ENCODE measurements at places on chromosomes 6 and 20.

- no peak for DNase-seq
These were observed 46.4 kb downstream of the MOCS1 start for GRCh38 chr6:39887692-39888450.

- DNase-seq, result no peak
These were observed 30.9 kb upstream of the ASXL1 start for GRCh38 chr20:32327087-32327681.

- no peak for DNase-seq
These were observed 221.4 kb downstream of the CDKAL1 start for GRCh38 chr6:20755631-20756030.

DNA sequence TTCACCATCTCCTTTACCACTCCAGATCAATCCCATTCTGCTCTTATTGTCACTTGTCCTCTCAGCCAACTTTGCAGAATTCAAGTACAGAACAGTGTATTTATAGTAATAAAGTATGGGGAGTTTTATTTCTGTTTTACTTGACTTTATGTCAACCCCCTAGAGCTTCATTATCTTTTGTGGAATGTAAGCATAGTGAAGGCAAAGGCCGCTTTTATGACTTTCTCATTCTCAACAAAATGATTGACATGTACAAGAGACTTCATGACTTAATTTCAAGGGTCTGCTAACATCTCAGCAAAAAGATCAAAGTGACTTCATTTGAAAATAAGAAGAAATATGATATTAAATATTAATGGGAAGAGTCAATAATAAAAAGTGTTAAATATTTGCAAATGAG lies 28.7 kb upstream of the ARID1B start:
- DNase-seq, result no peak

- no peak for DNase-seq
These were observed 155.1 kb downstream of the AIG1 start for GRCh38 chr6:143215771-143216170.

DNA sequence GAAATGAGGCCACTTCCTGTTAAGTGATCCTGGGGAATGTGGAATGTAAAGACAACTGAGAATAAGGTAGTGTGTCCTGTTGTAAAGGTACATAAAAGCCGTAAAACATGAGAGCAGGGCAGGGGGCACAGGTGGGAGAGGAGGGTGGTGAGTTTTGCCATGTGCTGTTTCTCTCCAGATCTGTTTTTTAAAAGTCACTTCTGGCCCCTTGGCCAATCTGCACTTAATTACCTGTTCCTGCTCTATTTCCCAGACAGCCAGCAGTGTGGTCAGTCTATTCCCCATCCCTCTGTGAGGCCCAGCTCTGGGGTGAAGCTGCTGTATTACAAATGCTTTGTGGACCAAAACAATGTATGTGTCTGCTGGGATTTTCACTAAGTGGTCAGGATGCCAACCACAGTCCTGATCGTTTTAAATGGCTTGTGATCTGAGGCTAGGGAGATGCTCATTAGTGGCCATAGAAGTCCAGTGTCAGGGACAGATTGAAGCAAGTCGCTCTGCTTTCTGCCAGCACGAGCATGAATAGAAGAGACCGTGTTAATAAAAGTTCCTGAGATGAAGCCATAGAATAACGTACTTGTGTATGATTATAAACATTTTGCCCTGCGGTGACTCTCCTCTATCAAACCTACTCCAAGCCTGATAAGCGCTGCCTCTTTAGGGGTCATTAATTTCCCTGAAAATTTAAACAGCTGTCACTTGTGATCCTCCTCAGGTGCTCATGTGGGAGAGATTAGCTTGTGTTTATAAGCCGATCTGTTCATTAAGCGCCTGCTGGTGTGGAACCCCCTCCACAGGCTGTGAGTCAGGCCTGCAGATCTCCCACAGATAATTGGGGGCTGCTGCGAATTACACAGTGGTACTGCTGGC lies 111.8 kb upstream of the CENPW start:
- DNase-seq, result no peak

GRCh38 chr6:53701333-53702218 lies 36.0 kb upstream of the KLHL31 start:
- DNase-seq, result no peak

- no peak for DNase-seq
These were observed 281.7 kb upstream of the PRDM1 start for GRCh38 chr6:105804424-105804823.

- no peak for DNase-seq
These were observed 46.0 kb downstream of the TFEB start for GRCh38 chr6:41689171-41690008.

- DNase-seq, result no peak
These were observed 462.5 kb upstream of the BTBD3 start for GRCh38 chr20:11454966-11455799.

DNA sequence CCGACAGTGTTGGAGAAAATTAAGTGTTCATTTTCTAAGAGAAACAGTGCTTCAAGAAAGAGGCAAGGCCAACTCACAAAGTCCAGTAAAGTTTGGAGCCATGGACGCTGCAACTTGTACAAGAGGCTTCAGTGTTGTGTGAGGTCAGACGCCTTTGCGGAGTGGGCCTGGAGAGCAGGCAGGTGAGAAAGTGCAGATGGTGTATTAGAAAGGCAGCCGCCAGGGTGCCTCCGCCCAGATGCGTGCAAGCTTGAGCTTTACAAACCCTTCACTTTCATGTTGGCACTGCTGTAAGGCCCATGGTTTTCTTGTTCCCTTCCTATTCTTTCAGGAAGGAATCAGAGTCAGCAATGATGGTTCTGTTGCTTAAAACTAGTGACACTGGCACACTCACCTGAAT lies 25.4 kb upstream of the EXOC2 start:
- no peak for DNase-seq

DNA sequence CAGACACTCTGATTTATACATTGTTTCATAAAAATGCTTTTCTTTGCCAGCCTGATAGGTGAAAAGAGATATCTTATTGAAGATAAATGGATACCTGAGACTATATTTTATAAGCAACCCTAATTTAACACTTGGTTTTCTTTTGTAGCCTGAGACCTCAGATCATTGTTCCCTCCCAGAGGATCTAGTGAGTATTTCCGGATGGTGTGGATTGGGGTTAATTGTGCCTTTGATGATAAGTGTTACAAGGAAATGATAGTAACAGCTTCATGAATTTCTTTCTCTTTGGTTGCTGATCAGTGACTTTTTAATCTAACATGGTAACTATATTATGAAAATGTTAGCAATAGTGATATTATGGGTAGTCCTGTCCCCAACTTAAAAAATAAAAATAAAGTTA lies 30.4 kb downstream of the KDM1B start:
- no peak for DNase-seq

DNA sequence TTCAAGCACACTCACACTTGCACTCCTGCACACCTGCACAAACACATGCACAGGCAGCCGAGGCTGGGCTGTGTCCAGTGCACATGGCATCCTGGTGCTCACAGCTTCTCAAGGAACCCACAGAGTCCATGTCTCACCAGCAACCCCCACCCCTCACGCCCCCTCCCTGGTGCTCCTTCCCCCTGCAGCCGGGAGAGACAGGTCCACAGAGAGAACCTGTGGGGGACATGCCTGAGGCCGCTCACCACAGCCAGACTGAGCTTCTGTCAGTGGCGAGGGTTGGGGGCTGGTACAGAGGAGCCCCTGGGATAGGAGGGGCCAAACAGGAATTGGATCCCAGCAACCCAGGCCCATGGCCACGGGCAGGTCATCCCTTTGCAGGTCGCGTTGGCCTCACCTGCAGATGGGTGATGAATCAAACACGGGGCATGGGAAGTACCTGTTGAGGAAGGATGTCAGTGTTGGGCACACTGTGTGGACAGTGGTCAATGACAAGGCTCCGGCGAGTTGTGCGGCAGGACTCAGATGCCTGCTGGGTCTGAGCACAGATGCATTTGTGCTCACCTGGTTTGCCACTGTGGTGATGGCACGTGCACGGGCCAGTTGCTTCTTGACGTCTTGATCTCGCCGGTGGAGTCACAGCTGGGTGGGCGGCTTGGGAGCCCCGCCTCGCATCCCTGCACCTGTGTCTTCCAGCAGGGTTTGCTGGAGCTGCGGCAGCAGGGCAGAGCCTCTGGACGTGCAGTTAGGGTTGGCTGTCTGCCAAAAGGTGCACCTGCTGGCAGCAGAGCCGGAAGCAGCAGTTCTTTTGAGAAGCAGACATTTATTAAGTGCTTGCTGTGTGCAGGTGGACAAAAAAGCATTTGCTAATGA lies 113.0 kb downstream of the ERMARD start:
- DNase-seq, result no peak

DNA sequence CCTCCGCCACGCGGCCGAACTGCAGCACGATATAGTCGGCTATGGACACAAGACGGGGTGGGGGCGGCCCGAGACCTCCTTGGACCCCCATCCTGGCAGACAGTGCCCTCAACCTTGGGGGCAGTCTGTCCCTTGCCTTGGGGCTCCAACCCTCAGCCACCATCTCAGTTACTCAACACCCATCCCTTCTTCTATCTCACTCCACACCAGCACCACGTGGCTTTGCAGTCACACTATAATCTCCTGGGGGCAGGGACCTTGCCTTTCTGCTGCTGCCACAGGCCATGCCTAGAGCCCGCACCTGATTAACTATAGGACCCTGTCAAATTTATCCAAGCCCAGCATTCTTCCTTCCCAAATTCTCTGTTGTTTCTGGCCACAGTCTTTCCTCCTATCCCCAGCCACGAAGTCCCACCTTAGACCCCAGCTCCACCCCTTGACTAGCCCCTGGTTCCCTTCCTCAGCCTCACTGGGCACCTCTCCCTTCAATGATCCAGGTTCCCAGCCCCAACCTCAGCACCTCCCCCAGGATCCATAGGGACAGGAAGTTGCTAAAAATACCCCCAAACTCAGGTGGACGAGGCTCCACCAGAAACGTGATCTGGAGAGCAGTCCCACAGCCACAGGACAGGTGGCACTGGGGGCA lies 1.7 kb upstream of the TEAD3 start:
- no peak for DNase-seq

Measured in activated CD4-positive, alpha-beta T cell treated with anti-CD3 and anti-CD28 coated beads, Interleukin-2, amount 50 U/mL, for 48 hours (primary cell).